Hematopoietic multipotent progenitor cell treated with erythropoietin and hydrocortisone succinate and interleukin-3 and kit ligand, for 8 days (in vitro differentiated cells): ENCODE measurements at places on chromosomes 3 and 15.

- no peak for DNase-seq
These were observed 797 bp downstream of the MAP3K13 start for GRCh38 chr3:185363662-185364203.

DNA sequence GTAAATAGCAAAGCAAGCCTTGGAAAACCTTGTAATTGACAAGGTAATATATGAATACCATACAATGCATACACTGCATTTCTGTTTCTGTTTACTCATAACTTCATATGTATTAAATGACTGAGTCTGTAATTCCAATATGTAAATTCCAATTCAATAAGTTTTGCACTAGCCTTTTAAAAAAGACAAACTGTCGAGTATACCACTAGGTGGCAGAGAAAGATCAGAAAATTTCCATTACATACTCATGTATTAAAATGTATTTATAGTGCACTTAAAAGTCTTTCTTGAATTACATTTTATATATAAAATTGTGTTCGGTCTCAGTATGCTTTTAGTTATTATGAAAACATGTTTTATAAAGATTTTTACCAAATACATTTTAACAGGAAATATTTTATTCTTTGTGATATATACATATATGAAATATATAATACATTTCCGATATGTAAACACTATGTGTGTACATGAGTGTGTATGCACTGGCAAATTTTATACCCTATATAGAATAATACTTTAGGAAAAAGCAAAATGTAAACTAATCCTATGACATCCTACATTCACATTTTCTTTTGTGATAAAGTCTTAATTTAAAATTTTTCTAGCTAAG, 216.8 kb downstream of the VGLL3 start:
- DNase-seq: peak; percentile 39

- DNase-seq: no peak
These were observed 40.8 kb downstream of the PLCH1 start for GRCh38 chr3:155704061-155704460.

- DNase-seq: no peak
These were observed 93.4 kb downstream of the PEX5L start for GRCh38 chr3:179943117-179943880.

GRCh38 chr15:34011481-34011880, 27.5 kb downstream of the AVEN start:
- DNase-seq: no peak
